NK-92 treated with Interleukin-12 subunit alpha and Interleukin-12 subunit beta, amount 100 ng/mL, for 24 hours (cell line): ENCODE measurements at places on chromosomes 3 and 15.

GRCh38 chr3:133662278-133662651 is 524 bp upstream of the TOPBP1 start:
- DNase-seq: peak; percentile 22

DNA sequence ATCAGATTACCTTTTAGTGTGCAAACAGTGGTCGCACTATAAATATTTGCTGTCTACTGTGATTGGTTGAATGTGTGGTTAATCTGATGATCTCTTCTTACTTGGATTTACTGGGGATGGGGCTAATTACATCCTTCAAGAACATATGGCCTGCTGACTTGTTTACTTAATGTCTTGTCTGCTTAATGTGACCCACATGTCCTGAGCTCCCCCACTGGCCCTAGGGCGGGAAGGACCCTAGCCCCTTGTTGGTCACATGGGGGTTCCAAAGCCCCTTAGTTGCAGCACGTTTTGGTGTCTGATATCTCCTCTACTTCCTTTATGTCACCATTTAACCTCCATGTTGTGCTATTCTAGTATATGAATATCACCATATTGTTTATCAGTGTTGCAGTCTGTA is 17.8 kb upstream of the P2RY12 start:
- no peak for DNase-seq

DNA sequence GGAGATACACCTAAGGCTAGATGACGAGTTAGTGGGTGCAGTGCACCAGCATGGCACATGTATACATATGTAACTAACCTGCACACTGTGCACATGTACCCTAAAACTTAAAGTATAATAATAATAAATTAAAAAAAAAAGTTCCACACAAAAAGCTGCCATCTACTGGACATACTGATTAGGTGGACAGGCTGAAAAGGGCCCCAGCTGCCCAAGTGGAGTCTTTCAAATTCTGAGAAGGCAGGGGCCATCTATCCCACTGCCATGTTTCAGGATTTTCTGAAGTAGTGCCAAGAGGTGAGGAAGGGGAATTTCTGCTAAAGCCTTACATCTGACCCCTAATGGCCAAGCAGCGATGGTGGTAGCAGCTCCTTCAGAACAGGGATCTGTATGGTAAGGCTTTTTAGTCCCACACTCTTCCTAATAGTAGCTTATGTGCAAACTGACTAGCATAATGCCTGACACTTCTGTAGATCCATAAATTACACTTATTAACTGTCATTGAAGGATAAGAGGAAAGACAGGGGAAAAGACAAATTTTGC is 7.7 kb downstream of the FSTL1 start:
- DNase-seq: no peak

GRCh38 chr15:48283396-48284145 is 47.7 kb upstream of the DUT start:
- no peak for DNase-seq

GRCh38 chr15:48681353-48681752 is 35.8 kb upstream of the FBN1 start:
- DNase-seq: no peak

DNA sequence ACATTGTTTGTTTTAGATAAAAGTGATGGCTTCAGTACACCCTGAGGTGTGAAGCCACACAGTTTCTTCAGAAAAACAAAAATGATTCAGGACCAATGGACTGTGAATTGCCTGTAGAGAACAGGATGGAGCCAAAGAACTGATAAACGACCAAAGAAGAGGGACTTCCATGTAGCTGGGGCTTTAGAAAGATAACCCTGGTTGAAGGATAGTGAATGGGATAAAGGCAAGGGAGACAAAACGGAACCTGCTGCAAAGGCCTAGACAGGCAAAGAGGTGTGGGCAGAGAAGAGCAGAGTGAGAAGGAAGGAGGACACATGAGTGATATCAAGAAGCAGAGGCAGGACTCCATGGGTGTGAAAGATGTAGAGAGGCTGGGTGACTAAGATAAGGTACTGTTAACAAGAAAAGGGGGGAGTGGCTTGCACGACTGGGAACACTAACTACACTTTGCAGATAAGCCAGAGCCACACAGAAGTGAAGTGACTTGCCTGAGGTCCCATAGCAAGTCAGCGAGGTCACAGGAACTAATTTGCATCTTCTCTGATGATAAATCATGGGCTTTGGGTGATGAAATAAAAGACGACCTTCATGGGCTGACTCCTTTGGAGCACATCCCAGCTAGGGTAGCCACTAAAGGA is 44.3 kb downstream of the RAB6B start:
- DNase-seq: no peak

- DNase-seq: no peak
Observed at GRCh38 chr15:62445244-62445643, 280.2 kb upstream of the C2CD4B start.

DNA sequence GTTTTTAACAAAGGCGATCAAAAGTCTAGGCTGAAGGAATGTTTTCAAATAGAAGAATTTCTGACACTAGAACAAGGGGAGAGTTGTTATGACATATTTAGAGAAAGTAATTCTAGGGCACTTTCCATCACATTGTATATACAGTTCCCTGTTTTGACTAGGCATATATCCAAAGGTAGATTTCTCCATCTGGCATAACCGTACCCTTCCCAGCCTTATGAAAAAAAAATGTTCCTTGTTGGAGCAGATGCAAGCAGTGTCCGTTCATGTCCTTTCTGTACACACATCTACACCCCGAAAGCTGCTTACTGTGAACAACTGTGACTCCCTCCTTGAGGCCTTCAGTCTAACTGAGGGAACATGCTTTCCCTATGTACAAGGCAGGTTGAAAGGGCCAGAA is 271.7 kb upstream of the GBE1 start:
- DNase-seq: no peak

GRCh38 chr15:44250566-44251205 is 37.8 kb upstream of the GOLM2 start:
- DNase-seq: no peak

DNA sequence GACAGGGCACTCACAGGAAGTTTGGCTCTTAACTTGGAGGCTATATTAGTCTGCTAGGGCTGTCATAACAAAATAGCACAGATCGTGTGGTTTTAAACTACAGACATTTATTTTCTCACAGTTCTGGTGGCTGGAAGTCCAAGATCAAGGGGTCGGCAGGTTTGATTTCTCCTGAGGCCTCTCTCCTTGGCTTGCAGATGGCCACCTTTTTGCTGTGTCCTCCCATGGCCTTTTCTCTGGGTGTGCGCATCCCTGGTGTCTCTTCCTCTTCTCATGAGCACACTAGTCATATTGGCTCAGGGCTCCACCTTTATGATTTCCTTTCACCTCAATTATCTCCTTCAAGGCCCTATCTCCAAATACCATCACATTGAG is 69.3 kb downstream of the FOXB1 start:
- no peak for DNase-seq

GRCh38 chr3:197545101-197545500 is 10.7 kb downstream of the BDH1 start:
- no peak for DNase-seq

DNA sequence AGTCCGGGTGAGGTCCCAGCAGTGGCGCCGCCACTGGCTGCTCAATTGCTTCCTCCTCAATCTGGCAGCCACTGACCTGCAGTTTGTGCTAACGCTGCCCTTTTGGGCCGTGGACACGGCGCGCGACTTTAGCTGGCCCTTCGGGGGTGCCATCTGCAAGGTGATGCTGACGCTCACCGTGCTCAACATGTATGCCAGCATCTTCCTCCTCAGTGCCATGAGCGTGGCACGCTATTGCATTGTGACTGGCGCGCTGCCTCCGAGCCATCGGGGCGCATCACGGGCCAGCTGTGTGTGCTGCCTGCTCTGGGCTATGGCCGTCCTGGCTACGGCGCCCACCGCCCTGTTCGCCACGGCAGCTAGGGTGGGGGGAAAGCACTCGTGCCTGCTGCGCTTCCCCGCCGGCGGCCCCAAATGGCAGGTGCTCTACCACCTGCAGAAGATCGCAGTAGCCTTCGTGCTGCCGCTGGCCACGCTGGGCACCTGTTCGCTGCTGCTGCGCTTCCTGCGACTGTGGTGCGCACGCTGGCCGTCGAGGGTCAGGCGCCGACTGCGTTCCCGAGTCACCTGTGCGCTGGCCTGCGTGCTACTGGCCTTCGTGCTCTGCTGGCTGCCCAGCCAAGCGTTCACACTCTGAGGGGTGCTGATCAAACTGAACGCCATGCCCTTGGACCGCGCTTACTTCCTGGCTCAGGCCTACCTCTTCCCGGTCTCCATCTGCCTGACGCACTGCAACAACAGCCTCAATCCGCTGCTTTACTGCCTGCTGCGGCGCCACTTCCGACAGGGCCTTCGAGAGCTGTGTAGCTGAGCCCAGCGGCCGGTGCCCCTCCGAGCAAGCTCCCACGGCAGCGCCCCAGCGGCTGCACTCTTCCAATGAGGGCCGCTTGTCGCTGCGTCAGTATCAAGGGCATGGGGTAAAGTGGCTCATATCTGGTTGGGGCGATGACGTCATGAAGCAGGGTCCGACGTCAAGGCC is 20.3 kb upstream of the ADAMTS7 start:
- no peak for DNase-seq

GRCh38 chr3:155283092-155284056 is 10.1 kb downstream of the STRIT1 start:
- DNase-seq: no peak

GRCh38 chr15:80659375-80659774 is 35.7 kb upstream of the ABHD17C start:
- DNase-seq: no peak

DNA sequence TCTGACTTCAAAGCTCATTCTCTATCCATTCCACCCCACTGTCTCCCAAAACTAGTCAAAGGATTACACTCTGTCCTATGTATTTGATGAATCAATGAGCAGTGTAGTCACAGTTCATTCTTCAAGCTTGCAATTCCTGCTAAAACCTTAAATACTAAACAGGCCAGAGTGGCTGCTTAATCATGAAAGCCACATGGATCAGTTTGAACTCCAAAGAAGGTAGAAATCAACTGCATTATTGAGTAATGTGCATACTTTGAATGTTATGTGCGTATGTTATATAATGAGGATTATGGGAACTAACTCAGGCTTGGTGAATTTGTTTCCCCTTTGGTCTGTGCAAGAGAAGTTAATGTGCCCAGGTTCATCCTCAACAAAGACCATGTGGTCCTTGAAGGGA is 45.4 kb downstream of the PRICKLE2 start:
- no peak for DNase-seq

GRCh38 chr3:169659096-169659819 is 4.3 kb downstream of the MECOM start:
- DNase-seq: no peak

DNA sequence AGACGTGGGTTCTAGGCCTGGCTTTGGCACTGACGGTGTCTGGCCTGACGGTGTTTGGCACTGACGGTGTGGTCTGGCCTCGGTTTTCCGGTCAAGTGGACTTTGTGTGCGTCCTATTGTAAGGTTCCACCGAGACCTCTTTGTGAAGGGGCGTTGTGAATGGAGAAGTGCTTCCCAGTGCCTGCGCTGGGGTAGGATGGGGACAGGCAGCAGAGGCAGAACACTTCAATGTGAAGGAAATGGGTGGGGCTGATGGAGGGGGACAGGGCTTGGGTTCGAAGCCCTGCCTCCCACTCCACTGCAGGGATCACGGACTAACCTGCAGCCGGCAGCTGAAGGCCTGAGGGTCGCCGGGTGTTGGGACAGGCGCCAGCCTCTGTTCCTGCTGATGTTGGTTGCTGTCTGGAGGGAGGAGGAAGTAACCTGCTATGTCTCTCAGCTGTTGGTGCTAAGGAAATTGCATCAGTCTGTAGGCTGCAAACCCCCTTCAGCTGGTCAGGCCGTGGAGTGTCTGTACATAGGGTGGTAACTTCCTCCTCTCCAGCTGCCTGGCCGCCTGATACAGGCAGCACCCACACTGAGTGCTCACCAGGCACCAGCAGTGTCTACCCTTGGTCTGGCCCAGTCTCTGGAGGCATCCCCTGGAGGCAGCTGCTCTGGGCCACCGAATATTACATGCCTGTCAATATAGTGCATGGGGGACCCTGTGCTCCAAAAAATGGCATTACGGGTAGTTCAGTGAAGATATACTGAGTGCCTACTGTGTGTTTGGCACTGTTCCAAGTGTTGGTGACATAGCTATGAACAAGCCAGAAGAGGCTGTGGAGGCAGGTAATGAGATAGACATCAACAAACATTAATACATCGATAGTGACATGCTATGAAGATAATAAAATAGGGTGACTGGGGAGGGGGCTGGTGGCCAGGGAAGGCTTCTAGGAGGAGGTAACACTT is 1.1 kb downstream of the TM6SF1 start:
- DNase-seq: peak; percentile 65

DNA sequence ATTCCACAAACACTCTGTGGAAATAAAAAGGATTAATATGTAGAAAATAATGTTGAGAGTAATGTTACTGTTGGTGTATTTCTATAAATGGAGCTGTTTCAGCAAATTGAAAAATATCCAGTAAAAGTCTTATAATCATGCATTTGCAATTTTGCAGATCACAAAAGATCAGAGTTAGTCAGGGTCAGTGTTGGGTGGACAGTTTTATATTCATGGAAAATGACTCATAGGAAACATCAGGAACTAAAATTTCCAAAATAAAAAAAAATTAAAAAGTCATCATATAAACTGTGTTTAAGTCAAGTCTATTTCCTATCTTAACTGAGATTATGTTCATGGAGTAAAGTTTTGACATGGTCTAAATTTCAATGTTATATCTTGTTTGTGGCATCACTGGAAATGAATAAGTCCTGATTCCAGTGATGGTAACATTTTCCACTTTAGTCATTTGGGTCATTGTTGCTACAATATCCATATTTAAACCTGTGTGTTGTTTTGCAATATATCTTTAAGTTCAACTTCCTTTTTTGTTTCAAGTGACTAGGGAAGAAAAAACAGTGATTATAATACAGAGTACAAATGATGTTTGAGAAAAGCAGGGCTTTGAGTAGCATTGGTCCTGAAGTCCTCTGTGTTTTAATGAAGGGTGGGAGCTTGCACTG is 37.8 kb downstream of the MITF start:
- DNase-seq: no peak

- DNase-seq: no peak
Observed at GRCh38 chr15:65342493-65342892, 35.3 kb downstream of the IGDCC3 start.

DNA sequence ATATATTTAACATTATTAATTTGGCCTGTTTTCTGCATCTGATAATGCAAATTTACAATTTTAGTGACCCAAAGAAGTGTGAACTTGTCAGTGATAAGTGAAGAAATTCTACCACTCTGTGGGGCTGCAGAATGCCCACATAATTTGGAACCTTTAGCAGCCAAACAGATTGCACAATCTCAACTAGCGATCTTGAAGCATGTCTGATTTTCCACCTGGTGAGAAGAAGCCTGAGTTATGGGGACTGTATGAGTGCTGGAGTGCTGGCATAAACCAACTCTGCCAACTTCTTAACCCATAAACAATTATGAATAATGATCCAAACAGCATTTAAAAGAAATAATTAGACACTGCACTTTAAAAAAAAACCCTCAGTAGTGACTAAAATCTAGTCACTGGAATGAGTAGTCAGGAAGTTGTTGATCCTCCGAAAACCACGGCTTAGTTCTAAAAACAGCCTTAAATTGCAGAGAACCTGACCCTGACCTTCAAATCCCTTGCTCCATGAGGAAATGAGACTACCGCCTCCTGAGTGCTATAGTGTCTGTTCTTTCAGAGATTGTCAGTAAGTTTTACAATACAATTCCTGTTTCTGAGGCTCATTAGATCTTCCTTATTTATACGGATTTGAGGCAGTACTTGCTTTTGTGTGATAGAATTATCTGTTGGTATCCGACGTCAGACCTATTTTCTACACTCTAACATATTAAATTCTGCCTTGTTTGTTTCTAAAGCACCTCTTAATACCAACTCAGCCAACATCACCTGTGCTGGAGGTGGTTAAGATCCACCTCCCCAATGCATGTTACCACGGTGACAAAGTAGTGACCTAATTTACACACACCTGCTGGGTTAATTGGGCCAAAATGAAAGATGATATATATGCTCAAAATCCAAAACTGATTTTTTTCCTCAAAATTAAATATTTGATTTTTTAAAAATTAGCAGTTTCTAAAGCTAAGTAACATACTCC is 267.7 kb downstream of the ZBTB20 start:
- DNase-seq: no peak
